ENCODE measurements at places on chromosomes 5 and 9. TPM values are rescaled to one million over a fixed set of nuclear protein-coding genes. Genes with fewer than 3 reads are reported as not detected.

DNA sequence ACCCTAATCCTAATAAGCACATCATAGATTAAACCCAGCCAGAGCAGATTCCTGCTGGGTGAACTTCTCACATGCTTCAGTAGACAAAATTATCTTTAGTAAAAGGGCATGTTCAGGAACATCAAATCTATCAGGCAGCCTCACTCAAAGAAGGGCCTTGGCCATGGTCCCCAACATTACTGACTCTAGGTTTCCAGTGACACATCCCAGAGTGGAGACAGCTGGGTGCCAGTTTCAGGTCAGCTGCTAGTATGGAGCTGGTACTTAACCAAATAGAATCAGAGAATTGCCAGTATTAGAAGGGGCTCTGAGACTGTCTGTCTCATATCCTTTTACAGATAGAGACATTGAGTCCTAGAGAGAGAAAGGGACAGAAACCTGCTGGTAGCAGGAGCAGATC lies 44.1 kb upstream of the GALNT10 start:
- no peak for DNase-seq

DNA sequence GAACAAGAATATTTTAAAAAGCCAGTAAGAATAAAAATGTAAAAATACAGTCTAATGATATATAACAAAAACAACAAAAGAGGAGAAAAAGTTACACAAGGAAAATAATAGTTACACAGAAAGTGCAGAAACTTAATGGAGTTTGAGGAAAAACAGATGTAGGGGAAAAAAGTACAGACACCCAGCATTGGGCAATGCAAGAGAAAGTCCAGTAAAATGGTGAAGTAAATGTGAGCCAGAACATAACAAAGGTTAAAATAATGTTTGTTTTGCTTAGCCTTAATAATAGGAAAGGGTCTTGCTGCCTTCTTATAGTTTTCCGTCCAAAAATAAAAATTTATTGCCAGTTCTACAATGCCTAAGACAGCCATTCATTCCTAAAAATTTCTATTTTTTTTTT lies 364.2 kb downstream of the NNT start:
- DNase-seq, result no peak

- DNase-seq, result peak; percentile 9
Measured at GRCh38 chr5:169421677-169422076, 120.7 kb upstream of the SLIT3 start.

DNA sequence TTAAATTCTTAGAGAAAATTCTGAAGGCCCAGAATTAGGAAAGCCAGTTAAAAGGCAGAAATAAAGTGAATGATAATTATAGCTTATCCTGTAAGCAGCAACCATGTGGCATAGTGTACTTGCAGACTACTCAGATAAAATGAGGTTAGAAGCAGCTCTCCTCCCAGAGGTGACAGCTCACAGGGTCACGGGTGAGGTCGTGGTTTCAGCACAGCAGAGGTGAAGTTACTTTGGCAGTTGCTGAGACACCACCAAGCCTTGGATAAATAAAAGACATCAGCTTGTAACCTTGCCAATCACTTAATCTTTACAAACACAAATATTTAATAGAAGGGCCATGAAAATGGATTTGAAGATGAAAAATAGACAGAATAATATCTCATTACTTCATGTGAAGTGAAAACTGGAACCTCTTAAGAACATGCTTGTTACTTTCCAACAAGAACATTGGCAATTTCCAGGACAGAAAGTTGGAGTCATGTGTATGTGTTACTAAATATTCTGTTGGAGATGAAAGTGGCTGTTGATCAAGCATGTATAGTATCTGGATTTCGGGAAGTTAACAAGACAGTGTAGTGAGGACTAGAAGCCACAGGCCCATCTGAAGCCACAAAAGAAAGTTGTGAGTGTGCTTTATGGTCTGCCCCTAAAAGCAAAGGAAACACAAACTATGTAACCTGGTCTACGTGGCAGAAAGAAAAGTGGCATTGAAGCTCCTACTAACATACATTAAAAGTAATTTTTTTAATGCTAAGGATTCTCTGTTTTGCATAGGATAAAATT lies 134.4 kb downstream of the ERCC6L2 start:
- DNase-seq, result no peak

GRCh38 chr5:56838409-56839039 lies 23.2 kb downstream of the MAP3K1 start:
- peak; percentile 65 for DNase-seq

DNA sequence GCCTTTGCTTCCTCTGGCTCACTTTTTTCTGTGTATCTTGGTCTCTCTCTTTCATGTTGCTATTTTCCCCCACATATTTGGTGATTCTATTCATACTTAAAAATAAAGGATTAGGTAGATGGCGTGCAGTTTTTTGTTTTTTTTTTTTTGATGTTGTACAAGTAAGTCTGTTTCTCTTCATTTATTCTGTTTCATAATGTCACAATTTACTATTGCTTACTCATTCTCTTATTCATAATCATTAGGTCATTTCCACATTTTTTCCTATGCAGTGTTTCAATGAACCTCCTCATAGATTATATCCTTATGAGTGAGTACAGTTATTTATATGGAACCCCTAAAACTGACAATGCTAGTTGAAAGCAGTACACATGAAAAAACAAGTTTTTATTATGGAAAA lies 136.3 kb downstream of the APBA1 start:
- no peak for DNase-seq

- no peak for DNase-seq
Measured at GRCh38 chr5:106408570-106408969, 1262.2 kb downstream of the EFNA5 start.

GRCh38 chr9:13744261-13744901 lies 464.9 kb upstream of the MPDZ start:
- DNase-seq, result no peak

DNA sequence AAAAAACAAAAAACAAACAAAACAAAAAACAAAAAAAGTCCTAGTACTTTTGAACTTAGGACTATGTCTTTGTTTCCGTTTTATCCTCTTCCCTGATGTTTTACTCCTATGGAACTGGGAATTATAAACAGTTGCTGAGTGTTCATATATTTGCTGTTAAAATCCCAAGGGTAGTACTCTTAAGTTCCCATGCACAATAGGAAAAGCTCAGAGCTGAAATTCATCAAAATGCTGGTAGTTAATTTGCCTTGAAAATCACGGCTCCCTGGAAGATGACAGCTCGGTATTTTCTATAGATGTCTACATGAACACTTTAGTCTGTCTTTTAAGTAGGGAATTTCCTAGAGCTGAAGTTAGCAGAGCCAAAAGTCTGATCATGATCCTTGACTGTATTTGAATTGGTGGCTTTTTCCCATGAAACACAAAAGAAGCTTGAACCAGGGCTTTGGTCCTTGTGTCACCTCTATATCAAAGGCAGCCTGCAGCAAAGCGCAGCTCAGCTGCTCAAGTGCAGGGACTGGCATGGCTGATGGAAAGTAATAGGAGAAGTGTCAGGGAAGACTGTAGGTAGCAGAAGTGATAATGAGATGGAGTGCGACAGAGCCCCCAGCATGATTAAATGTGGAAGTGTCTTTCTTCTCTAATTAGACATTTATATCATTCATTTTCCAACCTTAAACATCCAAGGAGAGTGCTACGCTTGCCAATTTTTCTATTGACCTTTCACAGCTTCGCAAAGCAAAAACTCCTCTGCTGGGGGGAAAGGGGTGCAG lies 310.9 kb downstream of the TRIM36 start:
- no peak for DNase-seq

- no peak for DNase-seq
Measured at GRCh38 chr9:125637241-125637640, 69.8 kb downstream of the MAPKAP1 start.

GRCh38 chr9:78962156-78962555 lies 609.6 kb upstream of the TLE4 start:
- no peak for DNase-seq

GRCh38 chr9:114112325-114112724 lies 13.2 kb upstream of the KIF12 start:
- DNase-seq, result no peak

GRCh38 chr5:137218896-137219295 lies 280.2 kb downstream of the SPOCK1 start:
- DNase-seq, result peak; percentile 26

DNA sequence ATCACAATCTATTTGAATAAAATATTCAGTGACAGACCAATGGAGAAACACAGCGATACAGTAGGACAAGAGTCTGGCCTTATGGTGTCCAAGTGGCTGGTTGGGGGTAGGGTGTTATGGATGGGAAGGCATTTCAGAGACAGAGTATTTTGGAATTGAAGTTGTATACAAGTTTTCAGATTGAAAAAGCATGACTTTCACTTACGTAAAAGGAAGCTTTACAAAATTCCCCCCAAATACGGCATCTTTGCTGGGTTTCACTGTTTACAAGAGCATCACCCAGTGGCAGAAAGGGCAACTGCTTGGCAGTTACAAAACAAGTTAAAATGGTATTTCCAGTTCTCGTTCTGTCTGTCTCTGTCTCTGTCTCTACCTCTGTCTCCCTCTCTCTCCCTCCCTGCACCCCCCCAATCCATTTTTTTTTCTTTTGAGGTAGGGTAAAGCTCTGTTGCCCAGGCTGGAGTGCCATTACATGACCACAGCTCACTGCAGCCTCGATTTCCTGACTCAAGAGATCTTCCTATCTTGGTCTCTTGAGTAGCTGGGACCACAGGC lies 86.2 kb downstream of the PTPN3 start:
- DNase-seq, result no peak

GRCh38 chr5:166117072-166118066 lies 2174.1 kb upstream of the WWC1 start:
- DNase-seq, result no peak

- no peak for DNase-seq
Measured at GRCh38 chr5:148206620-148207019, 3.8 kb downstream of the SPINK6 start.

KCNN2 gene
- not detected for total RNA-seq

SLC12A7 gene
- total RNA-seq, result 2.4 TPM

TRIO gene
- total RNA-seq, result 162 TPM

GLDC gene
- total RNA-seq, result 5.5 TPM

SPAAR gene
- total RNA-seq, result 0.23 TPM

SNCB gene
- total RNA-seq, result 2.4 TPM

UBQLN1 gene
- 133 TPM for total RNA-seq

NTRK2 gene
- total RNA-seq, result not detected

EGFLAM gene
- total RNA-seq, result 0.13 TPM

IL13 gene
- not detected for total RNA-seq

CDKN2A gene
- total RNA-seq, result not detected

Data from HT1080 (cell line).